Foreskin melanocyte (primary cell): ENCODE measurements at places on chromosomes 16 and 17.

- no peak for DNase-seq
Measured at GRCh38 chr17:700504-701094, 14.0 kb downstream of the VPS53 start.

- DNase-seq: no peak
Measured at GRCh38 chr16:86952769-86953168, 364.4 kb downstream of the C16orf95 start.

DNA sequence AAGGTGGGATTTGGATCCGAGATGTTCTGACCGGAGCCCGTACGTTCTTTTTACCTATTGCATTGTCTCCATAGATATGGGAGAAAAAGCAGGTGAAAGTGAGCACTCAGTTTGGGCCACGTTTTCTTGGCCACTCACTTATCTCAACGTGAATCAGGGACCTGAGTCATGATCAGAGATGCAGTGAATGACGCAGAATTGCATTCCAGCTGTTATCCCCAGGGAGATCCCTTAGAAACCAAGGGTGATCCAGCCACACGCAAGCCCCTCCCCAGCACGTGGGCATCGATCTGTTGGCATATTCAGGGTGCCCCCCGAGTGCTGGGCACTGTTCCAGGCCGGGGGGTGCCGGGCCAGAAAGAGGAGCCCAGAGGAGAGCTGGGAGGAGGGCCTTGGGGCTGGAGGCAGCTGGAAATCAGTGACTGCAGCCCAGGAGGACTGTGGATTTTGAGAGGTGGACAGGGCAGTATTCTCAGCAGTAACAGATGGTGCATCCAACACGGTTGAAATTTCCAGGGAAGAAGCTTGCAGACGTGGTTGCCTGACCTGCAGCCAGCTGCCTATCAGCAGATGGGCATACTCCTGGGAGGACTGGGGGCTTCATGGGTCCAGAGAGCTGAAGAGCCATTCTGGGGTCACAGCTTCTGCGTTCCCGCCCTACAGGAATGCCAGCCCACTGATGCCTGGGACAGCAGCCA is 87.2 kb upstream of the CACNG5 start:
- DNase-seq: no peak

DNA sequence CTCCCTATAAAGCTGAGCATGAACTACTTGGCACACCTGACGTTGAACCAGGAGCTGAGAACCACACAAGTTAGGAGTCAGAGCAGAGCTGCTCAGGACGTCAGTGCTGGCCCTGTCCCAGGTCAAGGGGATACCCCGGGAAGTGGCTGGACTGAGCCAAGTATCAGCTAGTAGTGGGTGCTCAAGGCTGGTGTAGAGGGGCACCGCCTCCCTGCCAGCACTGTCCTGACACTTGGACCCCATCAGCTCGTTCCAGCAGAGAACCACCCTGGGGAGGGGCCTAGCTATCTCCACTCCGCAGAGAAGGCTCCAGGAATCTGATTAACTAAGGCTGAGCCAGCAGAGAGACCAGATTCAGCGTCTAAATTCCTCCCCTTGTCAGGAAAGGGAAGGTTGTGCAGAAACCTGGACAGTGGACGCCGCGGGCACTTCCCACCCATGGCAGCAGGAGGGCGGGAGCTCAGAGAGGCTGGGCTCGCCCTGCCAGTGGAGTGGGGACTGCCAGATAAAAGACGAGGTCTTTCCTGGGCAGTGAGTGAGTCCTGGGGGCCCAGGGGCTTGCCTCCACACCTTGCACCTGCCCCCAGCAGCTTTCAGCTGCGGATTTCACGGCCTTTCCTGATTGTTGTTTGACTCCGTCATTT is 21.0 kb downstream of the C16orf90 start:
- no peak for DNase-seq

- no peak for DNase-seq
Measured at GRCh38 chr17:62998166-62998565, 32.1 kb downstream of the TANC2 start.

DNA sequence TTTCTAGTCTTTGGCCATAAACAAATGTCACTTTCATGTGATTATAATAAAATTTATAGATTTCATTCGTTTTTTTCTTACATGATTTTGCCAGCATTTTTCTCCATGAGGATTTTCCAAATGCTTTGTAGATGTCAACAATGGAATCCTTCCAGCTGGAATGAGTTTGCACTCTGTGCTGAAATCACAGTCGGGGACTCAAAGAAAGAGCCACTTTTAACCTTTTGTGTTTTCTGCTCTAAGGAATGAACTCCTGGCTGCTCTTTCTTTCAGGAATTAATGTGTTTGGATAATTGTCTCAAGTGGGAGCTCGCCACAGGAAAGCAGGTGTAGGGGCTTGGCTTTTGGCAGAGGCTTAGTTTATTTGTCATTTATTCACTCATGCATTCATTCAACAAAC is 372.3 kb upstream of the SALL1 start:
- DNase-seq: no peak

GRCh38 chr16:57600048-57600835 is 28.2 kb upstream of the ADGRG1 start:
- no peak for DNase-seq

DNA sequence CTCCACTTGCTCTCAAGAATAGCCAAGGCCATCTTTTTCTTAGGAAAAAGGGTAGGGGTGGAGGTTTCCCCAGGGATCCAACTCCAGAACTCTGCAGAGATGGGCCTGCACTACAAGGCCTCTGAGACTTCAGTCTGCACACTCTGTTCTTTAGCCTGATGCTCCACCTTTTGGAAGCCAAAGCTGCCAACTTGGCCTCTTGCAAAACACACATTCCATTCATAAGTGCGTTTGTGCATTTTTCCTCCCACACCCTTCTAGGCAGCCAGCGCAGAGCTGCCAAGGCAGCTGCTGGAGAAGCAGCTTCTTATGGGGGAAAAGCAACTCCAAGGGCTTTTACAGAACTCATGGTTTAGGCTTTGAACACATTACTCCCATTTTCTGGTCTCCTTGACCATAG is 45.3 kb downstream of the REXO5 start:
- DNase-seq: peak; percentile 45

GRCh38 chr16:73172241-73172972 is 124.5 kb upstream of the ZFHX3 start:
- DNase-seq: peak; percentile 82

GRCh38 chr17:28643983-28644786 is 773 bp downstream of the BLTP2 start:
- DNase-seq: peak; percentile 21

- no peak for DNase-seq
Measured at GRCh38 chr17:33438578-33438977, 145.5 kb upstream of the ASIC2 start.

GRCh38 chr16:80500116-80500859 is 40.5 kb upstream of the DYNLRB2 start:
- DNase-seq: no peak

GRCh38 chr17:38874505-38875400 is 4.9 kb downstream of the LASP1 start:
- DNase-seq: no peak

GRCh38 chr16:30637944-30638343 is 12.8 kb upstream of the PRR14 start:
- no peak for DNase-seq

DNA sequence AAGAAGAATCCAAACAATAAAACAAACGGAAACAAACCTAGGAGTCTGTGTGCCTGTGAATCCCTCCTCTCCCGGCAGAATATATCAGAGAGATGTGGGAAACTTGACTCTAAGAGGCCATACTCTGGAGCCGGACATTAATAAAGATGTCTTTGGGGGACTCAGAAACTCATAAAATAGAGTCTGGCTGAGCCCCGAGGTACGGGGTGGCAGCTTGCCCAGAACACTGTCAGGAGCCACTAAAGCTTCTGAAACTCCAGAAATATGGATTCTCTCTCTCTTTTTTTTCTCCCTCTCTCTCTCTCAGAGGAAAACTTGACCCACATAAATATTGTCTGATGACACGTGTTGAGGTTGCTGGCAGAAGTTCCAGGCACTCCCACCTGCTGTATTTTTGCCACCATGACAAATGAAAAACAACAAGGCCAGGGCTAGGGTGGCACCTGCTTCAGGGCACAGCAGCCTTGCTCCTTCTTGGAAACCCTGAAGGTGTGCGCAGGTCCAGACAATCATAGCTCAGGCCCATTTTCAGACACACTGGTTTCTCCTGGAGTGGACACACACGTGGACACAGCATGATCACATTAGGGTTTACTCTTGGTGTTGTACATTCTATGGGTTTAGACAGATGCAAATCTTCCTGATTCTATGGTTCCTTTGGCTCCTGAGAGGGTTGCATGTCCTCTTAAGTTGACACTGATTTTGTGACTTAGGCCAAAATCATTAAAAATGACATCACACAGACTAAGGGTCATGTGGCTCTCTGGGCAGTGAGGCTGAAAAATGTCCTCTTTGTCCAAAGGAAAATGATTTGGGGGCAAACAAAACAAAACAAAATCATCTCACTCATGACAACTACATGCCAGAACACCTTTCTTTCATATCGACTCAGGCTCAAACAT is 282.6 kb upstream of the IRX3 start:
- DNase-seq: no peak

DNA sequence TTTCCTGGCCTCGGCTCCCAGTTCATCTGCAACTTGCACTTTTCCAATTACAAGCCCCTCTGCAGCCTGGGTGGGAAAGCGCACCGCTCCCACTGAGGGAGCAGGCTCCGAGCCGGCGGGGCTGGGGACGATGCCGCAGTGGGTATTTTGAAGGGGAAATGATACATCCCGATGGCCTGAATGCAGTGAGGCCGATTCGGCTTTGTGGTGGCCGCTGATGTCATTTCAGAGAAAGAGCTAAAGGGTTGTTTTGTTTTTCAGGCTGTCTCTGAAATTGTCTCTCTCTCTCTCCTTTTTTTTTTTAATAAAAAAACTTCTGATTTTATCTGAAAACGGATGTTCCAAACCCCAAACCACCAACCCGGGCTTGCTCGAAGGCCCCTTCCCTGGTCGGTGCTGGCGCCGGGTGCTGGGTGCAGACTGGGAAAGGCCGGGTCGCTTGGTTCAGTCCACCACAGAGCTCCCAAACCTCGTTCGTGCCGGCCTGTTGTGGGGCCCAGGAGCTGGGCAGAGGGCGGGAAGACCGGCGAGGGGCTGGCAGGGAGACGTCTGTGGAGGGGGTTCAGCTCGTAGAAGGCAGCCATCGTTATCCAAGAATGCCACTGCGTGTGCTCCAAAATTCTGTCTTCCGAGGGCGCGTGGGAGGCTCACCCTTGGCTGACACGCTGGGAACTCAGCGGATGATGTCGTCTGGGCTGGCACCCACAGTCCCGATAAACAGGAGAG is 102.8 kb downstream of the FOXL1 start:
- no peak for DNase-seq

GRCh38 chr17:57344261-57344660 is 87.9 kb downstream of the MSI2 start:
- no peak for DNase-seq

- DNase-seq: no peak
Measured at GRCh38 chr16:49271363-49271762, 10.3 kb downstream of the CBLN1 start.

- peak; percentile 34 for DNase-seq
Measured at GRCh38 chr16:67428146-67428731, 2.7 kb upstream of the HSD11B2 start.

DNA sequence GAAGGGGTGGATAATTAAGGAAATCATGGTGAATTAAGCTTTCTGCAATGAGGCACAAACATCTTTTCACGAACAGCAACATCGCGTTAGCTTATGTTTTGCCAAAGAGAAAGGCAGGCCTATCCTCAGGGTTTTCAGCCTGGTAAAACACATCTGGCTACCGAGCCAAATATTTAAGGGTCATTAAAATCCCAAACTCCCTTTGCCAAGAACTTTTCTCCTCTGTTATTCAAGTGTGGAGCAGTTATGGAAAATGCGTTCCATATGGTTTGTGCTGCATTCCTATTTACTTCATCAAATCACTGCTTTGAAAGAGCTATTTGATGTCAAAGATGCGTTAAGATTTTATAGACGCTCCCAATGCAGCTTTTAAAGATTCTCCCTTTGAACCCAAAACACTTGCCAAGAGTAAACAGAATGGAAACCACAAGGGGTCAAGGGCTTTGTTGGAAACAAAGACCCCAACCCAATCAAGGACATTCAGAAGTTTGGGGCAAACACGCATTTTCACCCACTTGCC is 308.3 kb upstream of the CDH5 start:
- DNase-seq: no peak

GRCh38 chr17:44000141-44000860 is 4.1 kb upstream of the NAGS start:
- DNase-seq: no peak

- no peak for DNase-seq
Measured at GRCh38 chr17:79262624-79263023, 188.0 kb downstream of the ENGASE start.

DNA sequence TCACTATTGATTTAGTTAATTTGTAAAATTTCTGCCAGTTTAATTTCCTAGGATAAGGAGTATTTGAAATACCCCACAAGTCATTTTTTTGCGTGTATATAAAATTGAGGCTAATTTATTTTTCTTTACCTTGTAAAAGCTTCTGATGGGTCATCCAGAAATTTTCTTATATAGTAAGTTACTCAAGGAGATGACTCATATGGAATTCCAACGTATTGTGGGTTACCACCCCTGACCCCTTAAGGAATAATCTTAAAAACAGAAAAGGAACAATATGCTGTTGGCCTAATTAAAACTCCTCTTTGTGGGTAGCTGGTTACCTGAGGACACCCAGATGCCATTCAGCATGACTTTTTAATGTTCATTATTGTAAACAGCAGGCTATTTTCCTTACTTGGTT is 13.6 kb downstream of the HEATR6 start:
- DNase-seq: no peak

GRCh38 chr17:13154398-13154797 is 136.6 kb upstream of the ELAC2 start:
- DNase-seq: no peak

DNA sequence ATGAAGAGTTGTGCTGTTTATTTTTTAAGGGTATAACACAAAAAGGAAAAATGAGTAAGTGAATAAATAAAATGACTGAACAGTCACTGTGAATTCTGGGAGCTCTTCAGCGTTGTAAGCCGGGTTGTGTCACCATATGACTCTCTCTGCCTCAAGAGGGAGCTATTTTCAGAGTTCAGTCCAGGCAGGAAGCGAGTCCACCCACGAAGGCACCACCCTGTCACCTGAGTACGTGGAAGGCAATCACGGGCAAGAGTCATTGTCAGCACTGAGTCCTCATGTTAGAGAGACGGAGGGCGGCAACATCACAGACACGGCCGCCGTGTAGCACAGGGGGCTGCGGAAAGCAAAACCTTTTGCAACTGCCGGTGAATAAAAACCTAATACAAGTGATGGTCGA is 227.6 kb downstream of the UTP18 start:
- DNase-seq: no peak

DNA sequence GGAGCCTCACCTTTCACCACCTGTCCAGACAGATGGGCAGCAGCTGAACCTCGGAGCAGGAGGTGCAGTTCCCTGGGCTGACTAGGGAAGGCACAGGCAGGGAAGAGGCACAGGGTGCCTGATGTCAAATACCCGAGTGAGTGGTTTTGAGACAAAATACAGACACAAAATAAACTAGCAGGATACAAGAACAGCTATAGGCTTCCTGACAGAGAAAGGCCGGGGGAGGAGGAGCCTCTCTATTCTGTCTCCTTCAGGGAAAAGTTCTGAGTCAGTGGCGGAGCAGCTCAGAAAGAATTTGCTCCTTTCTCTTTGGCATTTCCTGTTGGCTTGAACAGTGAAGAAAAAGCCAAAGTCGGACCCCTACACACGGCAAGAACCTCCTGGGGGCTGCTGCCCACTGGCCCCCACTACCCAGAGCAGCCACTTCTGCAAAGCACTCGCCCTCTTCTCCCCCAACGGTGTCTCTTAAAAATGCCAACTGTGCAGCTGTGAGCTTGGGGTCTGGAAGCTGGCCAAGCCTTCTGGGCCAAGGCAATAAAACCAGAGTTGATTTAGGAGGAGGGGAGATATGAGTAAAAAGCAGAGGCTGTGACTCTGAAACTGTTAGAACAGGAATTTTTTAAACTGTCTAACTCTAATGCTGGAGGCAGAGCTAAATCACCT is 14.4 kb upstream of the FAAP100 start:
- DNase-seq: peak; percentile 85
